ENCODE measurements at places on chromosomes 16 and 17. TPM values are rescaled to one million over a fixed set of nuclear protein-coding genes. Genes with fewer than 3 reads are reported as not detected.

Gene IRX3
- total RNA-seq = 2.4 TPM

Gene FBXW10
- total RNA-seq = not detected

Gene NAE1
- 49.1 TPM for total RNA-seq

DNA sequence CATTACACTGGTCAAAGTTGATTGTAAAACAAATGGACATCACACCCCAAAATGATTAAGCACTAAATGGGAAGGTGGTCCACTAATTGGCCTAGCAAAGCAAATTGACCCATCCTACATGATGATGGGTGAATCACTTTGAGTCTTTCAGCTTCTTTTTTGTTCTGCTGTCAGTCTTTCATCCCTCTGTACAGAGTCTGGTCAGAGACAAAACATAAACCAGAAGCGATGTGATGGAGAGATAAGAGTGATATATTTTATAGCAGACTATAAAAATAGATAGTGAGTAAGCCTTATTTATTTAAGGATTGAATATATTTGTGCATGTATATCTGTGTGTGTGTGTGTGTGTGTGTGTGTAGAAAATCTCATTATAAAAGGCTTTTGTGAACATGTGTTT lies 618.4 kb upstream of the SOX9 start:
- DNase-seq = no peak

DNA sequence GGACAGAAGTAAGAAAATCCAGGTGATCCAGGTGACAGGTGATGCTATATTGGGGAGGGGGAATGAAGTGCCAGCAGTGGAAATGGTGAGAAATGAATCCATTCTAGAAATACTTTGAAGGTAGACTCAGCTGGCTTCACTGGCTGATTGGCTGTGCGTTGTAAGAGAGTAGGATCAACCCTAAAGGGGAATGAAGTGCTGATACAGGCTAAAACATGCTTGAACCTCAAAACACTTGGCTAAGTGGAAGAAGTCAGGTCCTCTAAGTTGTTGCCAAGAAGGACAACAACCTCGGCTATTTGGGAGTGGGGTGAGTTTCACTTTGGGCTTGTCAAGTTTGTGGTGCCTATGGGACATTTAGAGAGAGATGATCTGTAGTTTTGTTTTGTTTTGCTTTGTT lies 24.1 kb upstream of the SCNN1B start:
- DNase-seq = no peak

DNA sequence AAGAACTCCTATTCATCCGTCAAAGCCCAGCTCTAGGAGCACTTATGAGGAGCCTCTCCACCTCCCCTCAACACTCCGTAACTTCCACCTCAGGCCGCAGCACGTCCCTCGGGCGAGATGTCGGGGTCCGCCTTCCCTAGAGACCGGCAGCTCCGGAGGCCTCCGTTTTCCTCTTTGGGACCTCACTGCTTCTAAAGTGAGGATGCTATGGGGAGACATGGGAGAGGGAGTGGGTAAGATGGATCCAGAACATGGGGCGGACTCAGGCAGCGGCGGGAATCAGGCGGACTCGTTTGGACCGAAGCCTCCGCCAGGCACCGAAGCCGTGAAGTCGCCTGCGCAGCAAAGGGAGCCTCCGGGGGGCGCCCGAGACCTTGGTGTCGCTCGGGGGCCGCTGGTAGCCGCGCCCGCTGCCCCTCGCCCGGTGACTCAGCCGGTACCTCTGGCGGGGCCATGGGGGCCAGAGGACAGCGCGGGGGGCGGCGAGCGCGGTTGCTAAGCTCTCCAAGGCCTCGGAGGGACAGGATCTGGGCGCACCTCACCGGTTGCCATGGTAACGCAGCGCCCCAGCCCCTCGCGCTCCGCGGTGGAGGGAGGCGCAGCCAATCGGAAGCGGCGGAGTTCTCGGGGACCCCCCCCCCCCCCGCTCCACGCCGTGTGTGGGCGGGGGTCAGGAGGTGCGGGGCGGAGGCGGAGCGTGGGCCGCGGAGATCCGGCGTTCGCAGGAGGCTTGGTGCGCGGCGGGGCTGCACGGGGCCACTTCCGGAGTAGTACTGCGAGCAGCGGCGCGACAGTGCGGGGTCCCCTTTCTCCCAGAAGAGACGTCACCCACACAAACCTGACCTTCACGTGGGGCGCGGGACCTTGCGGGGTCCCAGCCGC lies 1.3 kb upstream of the HIC1 start:
- no peak for DNase-seq

DNA sequence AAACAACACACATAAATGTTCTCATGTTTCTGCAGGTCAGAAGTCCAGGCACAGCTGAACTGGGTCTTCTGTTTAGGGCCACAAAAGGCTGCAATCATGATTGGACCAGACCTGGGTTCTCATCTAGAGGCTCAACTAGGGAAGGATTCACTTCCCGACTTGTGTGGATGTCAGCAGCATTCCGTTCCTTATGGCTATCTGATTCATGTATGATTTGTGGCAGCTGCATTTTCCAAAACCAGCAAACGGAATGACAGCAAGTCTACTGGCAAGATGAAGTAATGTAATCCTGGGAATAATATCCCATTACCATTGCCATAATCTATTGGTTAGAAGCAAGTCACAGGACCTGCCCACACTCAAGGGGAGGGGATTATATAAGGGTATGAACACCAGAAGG lies 22.1 kb downstream of the CEP112 start:
- DNase-seq = no peak

- no peak for DNase-seq
Observed at GRCh38 chr17:71919186-71919585, 201.6 kb upstream of the SOX9 start.

DNA sequence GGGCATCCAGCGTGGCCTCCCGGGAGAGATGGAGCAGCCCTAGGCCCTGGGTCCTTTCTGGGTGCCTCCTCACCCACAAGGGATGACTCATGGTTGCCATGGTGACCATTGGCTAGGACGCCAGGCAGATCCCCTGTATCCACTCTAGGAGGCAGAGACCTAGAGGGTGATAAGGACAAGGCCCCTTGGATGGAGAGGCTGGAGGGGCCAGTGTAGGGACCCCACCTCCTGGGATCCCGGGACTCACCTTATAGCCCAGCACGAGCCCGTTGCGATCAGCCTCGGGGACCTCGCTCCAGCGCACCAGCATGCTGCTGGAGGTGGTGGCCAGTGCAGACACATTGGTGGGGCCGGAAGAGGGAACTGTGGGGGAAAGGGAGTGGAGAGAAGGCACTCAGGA lies 82.2 kb upstream of the CDC42EP4 start:
- no peak for DNase-seq

DNA sequence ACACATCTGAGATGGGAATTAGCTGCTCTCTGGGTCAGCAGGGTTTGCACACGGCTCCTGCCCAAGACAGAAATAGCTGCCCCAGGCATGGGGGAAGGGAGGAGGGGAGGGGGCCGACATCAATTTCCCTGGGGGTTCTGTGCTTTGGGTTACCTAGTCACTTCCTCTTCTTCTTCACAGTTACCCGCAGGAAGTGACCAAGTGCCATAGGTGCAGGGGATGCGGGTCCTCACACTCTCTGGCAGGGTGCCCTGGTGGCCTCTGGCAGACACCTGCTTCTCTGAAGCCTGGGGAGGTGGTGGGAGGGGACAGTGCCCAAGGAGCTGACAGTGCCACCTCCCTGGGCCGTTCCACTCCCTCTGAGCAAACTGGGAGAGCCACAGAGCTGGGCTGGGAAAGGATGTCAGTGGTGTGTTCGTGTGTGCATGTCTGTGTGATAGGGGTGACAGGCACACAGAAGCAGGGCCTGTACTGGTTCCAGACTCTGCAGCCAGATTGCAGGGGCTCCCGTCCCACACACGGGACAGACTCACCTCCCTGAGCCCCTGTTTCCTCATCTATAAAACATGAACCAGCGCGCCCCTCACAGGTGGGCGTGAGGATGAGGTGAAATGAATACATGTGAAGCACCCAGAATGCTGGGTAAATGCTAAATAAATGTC lies 18.2 kb downstream of the SCN4A start:
- no peak for DNase-seq
